ENCODE measurements at places on chromosomes 2 and 18. TPM values are rescaled to one million over a fixed set of nuclear protein-coding genes. Genes with fewer than 3 reads are reported as not detected.

GRCh38 chr2:64846177-64846576 lies 143.0 kb upstream of the SLC1A4 start:
- no peak overlapping the region for H3K27ac ChIP-seq
- no peaks in the 10 kb centered on the region for H3K4me1 ChIP-seq
- no peak overlapping the region for H3K4me3 ChIP-seq
- H3K36me3 ChIP-seq = no peaks in the 10 kb centered on the region

DNA sequence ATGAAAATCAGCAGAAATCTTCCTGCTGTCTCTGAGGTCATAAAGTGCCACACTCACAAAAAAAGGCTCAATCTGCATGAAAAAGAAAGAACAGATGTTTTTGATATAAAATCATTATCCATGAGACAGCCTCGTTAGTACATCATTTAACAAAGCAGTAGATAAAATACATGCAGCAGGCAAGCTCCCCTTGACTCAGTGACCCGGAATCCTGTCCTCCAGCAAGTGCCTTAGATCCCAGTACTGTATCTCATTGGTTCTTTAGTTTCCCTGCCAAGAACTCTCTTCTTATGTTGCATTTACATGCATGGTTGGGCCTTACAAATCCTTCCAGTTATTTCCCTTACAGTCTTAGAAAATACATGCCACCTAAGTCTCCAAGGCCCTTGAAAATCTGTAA lies 148.9 kb upstream of the CCDC195 start:
- no peaks in the 10 kb centered on the region for H3K27me3 ChIP-seq
- peaks cover 2% of the 10 kb centered on the region for H3K36me3 ChIP-seq
- no peaks in the 10 kb centered on the region for H3K4me1 ChIP-seq
- no peak for DNase-seq
- no peak overlapping the region for H3K27ac ChIP-seq

- no peaks in the 10 kb centered on the region for H3K4me1 ChIP-seq
- H3K27me3 ChIP-seq = no peaks in the 10 kb centered on the region
- no peak overlapping the region for H3K27ac ChIP-seq
- H3K36me3 ChIP-seq = no peaks in the 10 kb centered on the region
Observed at GRCh38 chr18:78245451-78245850, 734.2 kb upstream of the SALL3 start.

GRCh38 chr18:2391470-2391869 lies 179.8 kb downstream of the METTL4 start:
- H3K27ac ChIP-seq = no peak overlapping the region
- H3K27me3 ChIP-seq = no peaks in the 10 kb centered on the region
- H3K4me1 ChIP-seq = no peaks in the 10 kb centered on the region
- no peaks in the 10 kb centered on the region for H3K36me3 ChIP-seq

GRCh38 chr2:204197336-204198005 lies 260.9 kb downstream of the ICOS start:
- DNase-seq = no peak
- no peak overlapping the region for H3K27ac ChIP-seq
- no peaks in the 10 kb centered on the region for H3K36me3 ChIP-seq
- no peaks in the 10 kb centered on the region for H3K4me1 ChIP-seq
- H3K4me3 ChIP-seq = no peak overlapping the region

FAM161A gene
- 5.9 TPM for total RNA-seq

ELOA2 gene
- not detected for total RNA-seq

MYL12B gene
- total RNA-seq = 634 TPM
